ENCODE measurements at places on chromosomes 3 and 15.

DNA sequence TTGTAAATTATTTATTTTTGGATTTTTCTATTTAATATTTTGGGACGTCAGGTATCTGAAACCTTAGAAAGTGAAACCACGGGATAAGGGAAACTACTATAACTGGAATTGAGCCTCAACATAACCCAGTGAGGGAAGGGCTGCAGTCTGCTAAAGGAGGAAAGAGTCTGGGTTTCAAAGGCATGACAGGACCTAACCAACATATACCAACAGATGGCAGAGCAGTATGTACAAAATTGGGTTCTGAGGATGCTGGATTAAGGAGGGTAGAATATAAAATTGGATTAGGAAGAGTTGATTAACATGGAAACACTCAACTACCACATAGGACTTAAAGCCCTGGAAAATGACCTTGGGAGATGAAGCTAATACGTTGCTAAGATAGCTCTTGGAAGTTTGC is 603.5 kb downstream of the MECOM start:
- no peak for DNase-seq

DNA sequence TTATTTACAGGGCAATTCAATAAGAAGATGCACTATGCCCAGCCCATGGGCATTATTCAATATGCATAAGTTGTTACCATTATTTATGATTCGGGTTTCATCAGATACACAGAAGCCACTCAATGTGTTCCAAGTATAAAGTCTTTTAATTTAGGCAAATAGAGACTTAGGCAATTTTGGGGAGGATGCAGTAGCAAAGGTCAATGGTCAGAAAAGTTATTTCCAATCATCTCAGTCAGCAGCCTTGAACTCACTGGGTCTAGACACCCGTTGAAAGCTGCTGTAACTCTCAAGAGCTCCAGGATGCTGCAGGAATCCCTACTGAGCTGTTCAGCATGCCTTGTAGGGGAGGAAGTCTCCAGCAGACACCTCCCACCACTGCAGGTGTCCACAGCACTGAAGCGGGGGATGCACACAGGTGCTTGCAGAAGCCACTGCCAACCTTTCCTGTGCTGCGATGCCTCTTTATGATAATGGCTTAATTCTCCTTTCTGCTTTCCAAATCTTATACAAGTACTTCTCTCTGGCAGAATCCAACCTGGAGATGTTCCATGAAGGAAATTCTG is 155.0 kb upstream of the SUCLG2 start:
- no peak for DNase-seq

DNA sequence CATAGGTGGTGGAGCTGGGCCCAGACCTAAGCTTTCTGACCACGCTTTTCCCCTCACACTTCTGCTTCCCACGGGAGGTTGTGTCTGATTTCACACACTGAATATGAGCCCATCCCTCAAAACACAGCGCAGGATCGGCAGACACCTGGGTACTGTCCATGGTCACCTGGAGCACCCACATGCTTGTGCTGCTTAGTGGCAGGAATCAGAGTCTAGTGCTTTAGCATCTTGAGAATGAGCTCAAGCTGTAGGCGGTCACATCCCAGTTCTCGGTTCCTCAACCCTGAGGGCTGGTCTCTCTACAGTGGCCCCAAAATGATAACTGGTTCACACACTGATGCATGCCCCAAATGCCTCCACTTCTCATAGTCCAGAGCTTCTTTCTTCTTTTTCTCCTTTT is 111.0 kb downstream of the SEMA5B start:
- DNase-seq: no peak

DNA sequence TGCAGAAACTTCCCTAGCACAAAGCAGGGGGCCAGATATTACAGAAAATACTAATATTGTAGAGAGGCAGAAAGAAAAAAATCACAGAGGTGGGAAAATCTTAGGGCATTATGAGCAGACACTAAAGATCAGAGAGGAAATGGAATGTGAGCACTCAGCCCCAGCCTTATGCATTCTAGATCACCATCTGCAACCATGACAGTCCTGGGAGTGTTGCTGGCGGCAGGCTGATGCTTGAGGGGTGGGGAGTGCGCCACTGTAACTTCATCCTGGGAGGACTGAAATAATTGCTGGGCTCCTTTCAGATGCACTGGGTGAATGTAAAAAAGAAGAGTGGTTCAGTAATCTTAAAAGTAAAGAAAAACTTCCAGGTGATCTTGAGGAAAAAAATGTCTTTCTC is 427.6 kb upstream of the SEMA6D start:
- no peak for DNase-seq

GRCh38 chr15:33119273-33119672 is 75.2 kb downstream of the FMN1 start:
- DNase-seq: no peak

- DNase-seq: no peak
Observed at GRCh38 chr3:38549486-38549885, 53.3 kb downstream of the EXOG start.

- DNase-seq: no peak
Observed at GRCh38 chr15:60392601-60392985, 5.2 kb downstream of the ANXA2 start.
